ENCODE measurements at places on chromosomes 5 and 9.

- peak; percentile 42 for DNase-seq
These were observed 680 bp downstream of the GOLPH3 start for GRCh38 chr5:32173267-32174010.

DNA sequence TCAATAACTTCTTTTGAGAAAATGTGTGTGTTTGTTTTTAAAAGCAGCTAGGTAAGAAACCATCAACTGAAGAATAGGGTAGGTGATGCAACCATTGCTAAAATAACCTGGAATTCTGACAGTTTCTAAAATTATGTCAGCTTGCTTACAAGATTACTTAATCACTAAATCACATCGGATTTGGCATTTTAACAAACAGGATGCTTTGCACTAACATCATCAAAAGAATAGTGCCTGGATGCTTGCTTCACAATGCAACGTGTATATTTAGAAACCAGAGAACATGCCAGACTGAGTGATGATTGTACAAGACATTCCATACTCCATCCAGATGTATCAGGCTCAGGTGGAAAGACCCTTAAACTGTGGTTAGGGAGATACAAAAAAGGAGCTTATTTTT lies 43.9 kb downstream of the PAM start:
- no peak for DNase-seq

DNA sequence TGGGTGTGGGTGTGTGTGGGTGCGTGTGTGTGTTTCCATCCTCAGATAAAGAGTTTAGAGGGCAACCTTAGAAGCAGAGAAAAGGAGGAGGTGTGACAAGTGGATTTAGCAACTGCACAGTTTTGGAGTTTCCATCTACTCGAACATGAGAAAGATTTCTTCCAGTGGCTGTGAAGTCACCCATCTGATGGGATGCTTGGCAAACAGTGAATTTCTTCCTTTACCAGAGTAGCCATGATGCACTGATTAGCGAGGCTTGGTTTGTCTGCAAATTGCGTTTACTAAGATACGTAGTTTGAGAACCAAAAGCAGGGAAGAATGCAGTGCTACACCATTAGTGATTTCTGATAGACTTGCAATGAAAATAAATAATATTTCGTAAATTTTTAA lies 791 bp upstream of the STARD4 start:
- no peak for DNase-seq

- no peak for DNase-seq
These were observed 678 bp downstream of the SLC26A2 start for GRCh38 chr5:149961186-149961685.

DNA sequence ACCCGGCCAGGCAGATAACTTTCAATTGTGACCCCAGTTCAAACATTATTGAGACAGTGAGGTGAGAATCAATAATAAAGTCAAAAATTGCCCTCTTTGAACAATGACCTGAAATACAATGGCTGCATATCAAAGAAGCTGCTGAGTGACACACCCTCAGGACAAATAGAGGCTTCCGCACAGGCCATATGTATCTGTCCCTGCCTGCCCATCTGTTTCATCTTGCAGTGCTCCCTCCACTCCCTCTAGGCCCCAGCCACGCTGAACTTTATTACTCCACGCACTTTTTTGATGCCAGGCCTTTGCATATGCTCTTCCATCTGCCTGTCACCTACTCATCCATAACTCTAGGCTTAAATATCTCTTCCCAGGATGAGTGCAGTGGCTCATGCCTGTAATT lies 15.9 kb upstream of the PFDN1 start:
- DNase-seq: no peak

GRCh38 chr9:132447346-132447745 lies 37.3 kb downstream of the CFAP77 start:
- DNase-seq: no peak

GRCh38 chr9:131289301-131290035 lies at the start of gene PLPP7:
Gene PLPP7, plus strand, starts transcription at chr9:131289723. Its CDS starts 275 bp downstream, at chr9:131289998.
- DNase-seq: no peak

- no peak for DNase-seq
These were observed 10.2 kb downstream of the MAMDC2 start for GRCh38 chr9:70053864-70054263.

- DNase-seq: no peak
These were observed 24.0 kb downstream of the STARD4 start for GRCh38 chr5:111488353-111488752.

GRCh38 chr5:57666582-57666981 lies 184.0 kb upstream of the ACTBL2 start:
- no peak for DNase-seq

Measured in CD4-positive, alpha-beta T cell treated with Interleukin-10 for 1 hour (primary cell).